Spleen (tissue), 13 donors: ENCODE measurements at places on chromosomes 7 and 10. TPM values are rescaled to one million over a fixed set of nuclear protein-coding genes. Genes with fewer than 3 reads are reported as not detected.

- H3K27me3 ChIP-seq, result no peaks in the 10 kb centered on the region
- DNase-seq, result no peak
- H3K36me3 ChIP-seq, result no peaks in the 10 kb centered on the region
- H3K4me1 ChIP-seq, result no peaks in the 10 kb centered on the region
- peak overlapping the region; percentile 59 for H3K27ac ChIP-seq
Measured at GRCh38 chr7:27339478-27339877, 96.9 kb downstream of the EVX1 start.

DNA sequence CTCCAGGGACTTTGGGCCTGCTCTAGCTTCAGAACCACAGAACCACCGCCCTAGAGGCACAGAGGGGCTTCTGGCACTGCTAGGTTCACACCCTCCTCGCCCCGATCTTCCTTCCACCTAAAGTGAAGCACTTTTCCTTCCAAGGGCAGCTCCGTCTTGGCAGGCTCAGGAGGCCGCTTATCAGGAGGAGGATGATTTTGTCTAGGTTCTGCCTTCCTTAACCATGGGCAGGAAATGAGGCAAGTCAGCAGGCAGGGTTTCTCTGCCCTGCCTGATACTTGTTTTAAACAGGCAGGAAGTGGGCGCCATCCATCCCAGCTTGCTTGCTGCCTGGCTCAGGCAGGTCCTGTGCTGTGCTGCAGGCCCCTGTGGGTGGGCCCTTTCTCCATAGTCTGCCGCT is 8.3 kb upstream of the ATP6V0E2 start:
- H3K27me3 ChIP-seq, result no peaks in the 10 kb centered on the region
- H3K4me1 ChIP-seq, result peaks cover 30% of the 10 kb centered on the region
- H3K36me3 ChIP-seq, result peaks cover 4% of the 10 kb centered on the region
- H3K4me3 ChIP-seq, result no peak overlapping the region

DNA sequence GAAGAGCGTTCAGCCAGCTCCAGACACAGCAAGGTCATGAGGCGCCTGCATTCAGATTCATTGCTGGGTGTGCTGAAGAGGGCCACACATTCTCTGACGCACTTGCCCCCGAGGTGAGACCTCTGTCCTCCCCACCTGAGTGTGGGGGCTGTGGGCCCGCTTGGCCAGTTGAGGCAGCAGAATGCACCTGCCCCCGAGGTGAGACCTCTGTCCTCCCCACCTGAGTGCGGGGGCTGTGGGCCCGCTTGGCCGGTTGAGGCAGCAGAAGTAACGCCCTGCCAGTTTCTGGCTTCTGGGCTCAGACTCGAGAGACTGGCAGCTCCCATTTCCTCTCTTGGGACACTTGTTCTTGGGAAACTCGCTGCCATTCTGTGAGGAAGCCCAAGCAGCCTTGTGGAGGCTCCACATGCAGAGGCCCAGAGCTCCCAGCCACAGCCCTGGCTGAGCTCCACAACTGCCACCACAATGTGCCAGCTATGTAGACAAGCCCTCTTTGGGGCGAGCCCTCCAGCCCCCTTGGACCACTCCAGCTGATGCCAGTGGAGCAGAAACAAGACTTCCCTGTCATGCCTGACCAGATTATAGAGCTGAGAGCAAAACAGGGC is 434.0 kb downstream of the DNAJB6 start:
- no peaks in the 10 kb centered on the region for H3K36me3 ChIP-seq
- H3K4me1 ChIP-seq, result no peaks in the 10 kb centered on the region
- H3K27me3 ChIP-seq, result no peaks in the 10 kb centered on the region
- no peak overlapping the region for H3K27ac ChIP-seq

- H3K27me3 ChIP-seq, result peaks cover 9% of the 10 kb centered on the region
- H3K27ac ChIP-seq, result no peak overlapping the region
- peaks cover 2% of the 10 kb centered on the region for H3K4me1 ChIP-seq
- DNase-seq, result no peak
Measured at GRCh38 chr10:58517081-58517480, 4.4 kb downstream of the BICC1 start.

DNA sequence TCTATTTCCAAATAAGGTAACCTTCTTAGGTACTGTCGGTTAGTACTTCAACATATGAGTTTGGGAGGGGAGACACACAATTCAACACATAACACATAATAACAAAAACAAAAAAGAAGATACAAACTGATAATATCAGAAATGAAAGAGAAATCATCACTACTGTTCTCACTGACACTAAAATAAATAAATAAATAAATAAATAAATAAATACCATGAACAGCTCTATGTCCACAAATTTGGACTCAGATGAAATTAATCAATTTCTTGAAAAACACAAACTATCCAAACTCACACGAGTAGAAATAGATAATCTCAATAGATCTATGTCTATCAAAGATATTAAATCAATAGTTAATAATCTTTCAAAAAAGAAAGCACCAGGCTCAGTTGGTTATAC is 24.5 kb upstream of the SAMD9L start:
- DNase-seq, result no peak
- no peaks in the 10 kb centered on the region for H3K36me3 ChIP-seq
- no peak overlapping the region for H3K4me3 ChIP-seq
- H3K27me3 ChIP-seq, result no peaks in the 10 kb centered on the region

- DNase-seq, result no peak
- no peaks in the 10 kb centered on the region for H3K36me3 ChIP-seq
- no peak overlapping the region for H3K27ac ChIP-seq
- no peaks in the 10 kb centered on the region for H3K27me3 ChIP-seq
- H3K4me1 ChIP-seq, result no peaks in the 10 kb centered on the region
Measured at GRCh38 chr7:142152076-142152475, 40.6 kb downstream of the MGAM2 start.

GRCh38 chr7:152969839-152970238 is 210.3 kb downstream of the ACTR3B start:
- H3K36me3 ChIP-seq, result no peaks in the 10 kb centered on the region
- no peak overlapping the region for H3K27ac ChIP-seq
- H3K4me1 ChIP-seq, result no peaks in the 10 kb centered on the region
- DNase-seq, result no peak

GRCh38 chr7:150942001-150942590 is 36.0 kb downstream of the KCNH2 start:
- no peak overlapping the region for H3K4me3 ChIP-seq
- peaks cover 4% of the 10 kb centered on the region for H3K4me1 ChIP-seq
- no peak overlapping the region for H3K27ac ChIP-seq
- H3K27me3 ChIP-seq, result peaks cover 8% of the 10 kb centered on the region
- DNase-seq, result peak; percentile 82

GRCh38 chr7:118306771-118307170 is 82.3 kb downstream of the ANKRD7 start:
- no peak overlapping the region for H3K4me3 ChIP-seq
- no peak overlapping the region for H3K27ac ChIP-seq
- H3K27me3 ChIP-seq, result no peaks in the 10 kb centered on the region
- no peak for DNase-seq

GRCh38 chr10:103458720-103459119 is at the start of gene CALHM1:
CALHM1 (minus strand) TSS chr10:103458900; CDS start chr10:103458751, 149 bp downstream.
- DNase-seq, result no peak
- H3K36me3 ChIP-seq, result no peaks in the 10 kb centered on the region
- H3K4me1 ChIP-seq, result no peaks in the 10 kb centered on the region
- no peak within 1 kb of the TSS for H3K27ac ChIP-seq
- no peak within 1 kb of the TSS for H3K4me3 ChIP-seq

- no peak for DNase-seq
- H3K27me3 ChIP-seq, result no peaks in the 10 kb centered on the region
- H3K36me3 ChIP-seq, result no peaks in the 10 kb centered on the region
- peak overlapping the region; percentile 54 for H3K27ac ChIP-seq
Measured at GRCh38 chr7:36781011-36781738, 56.9 kb upstream of the AOAH start.

DNA sequence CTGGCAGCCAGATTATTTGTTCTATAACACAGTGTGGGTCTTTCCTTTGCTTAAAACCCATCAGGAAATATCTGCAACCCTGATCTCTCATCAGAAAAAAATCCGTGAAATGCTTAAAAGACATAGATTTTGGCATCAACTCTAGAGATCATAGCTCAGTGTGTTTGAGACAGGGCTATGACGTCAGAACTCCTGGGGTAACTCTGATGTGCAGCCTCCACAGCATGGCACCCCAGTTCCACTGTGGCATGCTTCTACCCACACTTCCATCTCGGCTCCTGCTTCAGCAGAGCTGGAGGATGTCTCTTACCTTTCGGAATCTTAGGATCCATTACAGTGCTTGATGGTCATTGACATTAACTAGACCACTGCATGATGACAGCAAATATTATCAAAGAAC is 205.7 kb downstream of the LHFPL3 start:
- H3K27me3 ChIP-seq, result no peaks in the 10 kb centered on the region
- H3K27ac ChIP-seq, result no peak overlapping the region
- no peaks in the 10 kb centered on the region for H3K36me3 ChIP-seq
- no peak for DNase-seq
- no peak overlapping the region for H3K4me3 ChIP-seq
- no peaks in the 10 kb centered on the region for H3K4me1 ChIP-seq

- no peaks in the 10 kb centered on the region for H3K4me1 ChIP-seq
- H3K4me3 ChIP-seq, result no peak overlapping the region
- H3K27me3 ChIP-seq, result no peaks in the 10 kb centered on the region
- no peak overlapping the region for H3K27ac ChIP-seq
- DNase-seq, result peak; percentile 35
Measured at GRCh38 chr7:44681645-44682044, 67.0 kb upstream of the ZMIZ2 start.

- peak overlapping the region; percentile 78 for H3K4me3 ChIP-seq
- H3K36me3 ChIP-seq, result no peaks in the 10 kb centered on the region
- H3K27me3 ChIP-seq, result no peaks in the 10 kb centered on the region
- H3K27ac ChIP-seq, result peak overlapping the region; percentile 79
Measured at GRCh38 chr7:29193316-29194205, 1.0 kb upstream of the CHN2 start.

- no peak for DNase-seq
- H3K27ac ChIP-seq, result no peak overlapping the region
- peaks cover 8% of the 10 kb centered on the region for H3K4me1 ChIP-seq
- no peak overlapping the region for H3K4me3 ChIP-seq
- no peaks in the 10 kb centered on the region for H3K27me3 ChIP-seq
Measured at GRCh38 chr7:29239638-29240037, 45.1 kb downstream of the CHN2 start.

- DNase-seq, result no peak
- H3K36me3 ChIP-seq, result no peaks in the 10 kb centered on the region
- H3K4me1 ChIP-seq, result no peaks in the 10 kb centered on the region
Measured at GRCh38 chr7:101342892-101343291, 19.8 kb upstream of the COL26A1 start.

DNA sequence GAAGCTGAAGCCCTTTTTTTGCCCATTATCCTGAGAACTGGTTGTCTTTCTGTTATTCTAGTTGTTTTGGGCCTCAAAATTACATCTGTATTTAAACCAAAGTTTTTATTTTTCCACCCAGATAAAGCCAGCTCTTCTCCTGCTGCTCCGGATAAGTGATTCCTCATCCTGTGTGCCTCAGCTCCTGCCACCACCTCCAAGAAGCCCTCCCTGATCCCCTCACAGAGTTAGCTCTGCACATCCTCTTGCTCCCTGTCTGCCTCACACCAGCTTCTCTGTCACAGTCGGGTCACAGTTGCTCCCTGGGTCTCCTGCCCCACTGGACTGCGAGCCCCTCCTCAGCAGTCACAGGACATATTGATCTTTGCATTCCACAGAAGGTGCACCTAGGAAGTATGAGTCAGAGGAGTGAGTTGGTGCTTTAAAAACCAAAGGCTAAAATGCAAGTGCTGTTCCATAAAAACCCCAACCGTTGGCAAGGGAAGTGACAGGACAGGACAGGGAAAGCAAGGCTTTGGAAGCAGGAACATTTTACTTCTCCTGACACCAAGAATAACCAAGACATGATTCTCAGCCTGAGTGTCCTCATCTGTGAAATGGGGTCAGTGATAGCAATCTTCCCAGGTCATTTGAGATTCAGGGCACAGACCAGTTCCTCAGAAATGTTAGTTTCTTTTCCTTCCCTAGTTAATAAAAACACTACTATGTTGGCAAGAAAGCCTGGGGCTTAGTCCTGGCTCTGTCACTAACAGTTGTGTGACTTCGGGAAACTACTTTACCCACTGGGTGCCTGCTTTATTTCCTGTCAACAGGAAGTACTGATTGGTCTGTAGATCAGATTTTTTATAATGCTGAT is 36.5 kb upstream of the EEPD1 start:
- peaks cover 43% of the 10 kb centered on the region for H3K4me1 ChIP-seq
- H3K4me3 ChIP-seq, result no peak overlapping the region
- H3K36me3 ChIP-seq, result no peaks in the 10 kb centered on the region
- DNase-seq, result no peak
- peak overlapping the region; percentile 10 for H3K27ac ChIP-seq

GRCh38 chr7:77985974-77986339 is 187.4 kb downstream of the PHTF2 start:
- no peaks in the 10 kb centered on the region for H3K36me3 ChIP-seq
- peak overlapping the region; percentile 51 for H3K27ac ChIP-seq
- no peaks in the 10 kb centered on the region for H3K27me3 ChIP-seq
- H3K4me1 ChIP-seq, result no peaks in the 10 kb centered on the region
- H3K4me3 ChIP-seq, result no peak overlapping the region
- DNase-seq, result no peak

DNA sequence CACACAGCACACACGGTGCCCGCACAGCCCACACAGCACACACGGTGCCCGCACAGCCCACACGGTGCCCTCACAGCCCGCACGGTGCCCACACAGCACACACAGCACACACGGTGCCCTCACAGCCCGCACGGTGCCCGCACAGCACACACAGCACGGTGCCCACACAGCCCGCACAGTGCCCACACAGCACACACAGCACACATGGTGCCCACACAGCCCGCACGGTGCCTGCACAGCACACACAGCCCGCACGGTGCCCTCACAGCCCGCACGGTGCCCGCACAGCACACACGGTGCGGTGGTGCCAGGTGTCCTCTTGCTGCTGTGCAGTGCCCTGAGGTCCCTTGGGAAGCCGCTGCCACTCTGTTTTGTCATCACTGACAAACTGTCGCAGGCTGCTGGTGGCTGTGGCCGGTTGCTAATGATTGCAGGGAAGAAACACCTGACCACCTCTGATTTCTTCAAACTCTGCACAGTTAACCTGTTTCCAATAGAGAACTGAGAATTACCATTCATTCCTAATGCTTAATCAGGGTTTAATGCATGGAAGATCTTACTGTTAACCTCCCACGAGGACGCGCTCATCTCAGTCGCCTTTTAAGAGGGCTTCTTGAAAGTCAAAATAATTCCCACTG is 66.9 kb downstream of the GLRX3 start:
- no peaks in the 10 kb centered on the region for H3K4me1 ChIP-seq
- no peaks in the 10 kb centered on the region for H3K36me3 ChIP-seq
- DNase-seq, result no peak
- H3K27ac ChIP-seq, result no peak overlapping the region
- H3K4me3 ChIP-seq, result no peak overlapping the region

- H3K36me3 ChIP-seq, result no peaks in the 10 kb centered on the region
- H3K27ac ChIP-seq, result no peak overlapping the region
- no peaks in the 10 kb centered on the region for H3K4me1 ChIP-seq
- no peak overlapping the region for H3K4me3 ChIP-seq
- H3K27me3 ChIP-seq, result no peaks in the 10 kb centered on the region
Measured at GRCh38 chr10:51266496-51266895, 192.2 kb downstream of the PRKG1 start.

Gene SLC25A40
- 41.3 TPM for total RNA-seq

Gene LAMB1
- total RNA-seq, result 172 TPM

Gene SLC13A1
- not detected for total RNA-seq

Gene TAS2R41
- total RNA-seq, result 0.41 TPM

Gene COL26A1
- total RNA-seq, result not detected

Gene SEC61G
- total RNA-seq, result 52.8 TPM

Gene LRRD1
- 0.26 TPM for total RNA-seq

Gene ASB4
- not detected for total RNA-seq

Gene NKX6-2
- not detected for total RNA-seq

Gene RAMP3
- total RNA-seq, result 11.8 TPM
